ENCODE measurements at places on chromosomes 13 and 19.
A peak's percentile ranks its signal among the peaks of the same experiment; 100 is the strongest.

DNA sequence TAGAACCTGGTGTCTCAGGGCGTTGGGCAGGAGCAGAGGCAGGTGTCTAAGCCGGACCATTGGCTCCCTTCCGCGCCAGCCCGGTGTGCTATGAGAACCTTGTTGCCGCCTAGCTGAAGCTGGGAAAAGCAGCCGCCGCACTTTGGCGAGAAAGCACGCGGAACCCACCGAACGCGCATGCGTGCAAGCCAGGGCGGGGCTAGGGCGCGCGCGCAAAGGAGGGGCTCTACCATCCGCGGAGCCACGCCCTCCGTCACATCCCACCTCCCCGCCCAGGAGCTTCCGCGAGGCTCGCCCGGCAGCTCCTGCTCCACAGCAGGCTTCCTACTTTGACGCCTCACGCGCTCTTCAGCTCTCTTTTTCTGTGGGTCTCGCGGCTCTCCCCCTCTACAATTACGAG, 51.3 kb downstream of the WDR87 start:
- DNase-seq = peak; percentile 22

DNA sequence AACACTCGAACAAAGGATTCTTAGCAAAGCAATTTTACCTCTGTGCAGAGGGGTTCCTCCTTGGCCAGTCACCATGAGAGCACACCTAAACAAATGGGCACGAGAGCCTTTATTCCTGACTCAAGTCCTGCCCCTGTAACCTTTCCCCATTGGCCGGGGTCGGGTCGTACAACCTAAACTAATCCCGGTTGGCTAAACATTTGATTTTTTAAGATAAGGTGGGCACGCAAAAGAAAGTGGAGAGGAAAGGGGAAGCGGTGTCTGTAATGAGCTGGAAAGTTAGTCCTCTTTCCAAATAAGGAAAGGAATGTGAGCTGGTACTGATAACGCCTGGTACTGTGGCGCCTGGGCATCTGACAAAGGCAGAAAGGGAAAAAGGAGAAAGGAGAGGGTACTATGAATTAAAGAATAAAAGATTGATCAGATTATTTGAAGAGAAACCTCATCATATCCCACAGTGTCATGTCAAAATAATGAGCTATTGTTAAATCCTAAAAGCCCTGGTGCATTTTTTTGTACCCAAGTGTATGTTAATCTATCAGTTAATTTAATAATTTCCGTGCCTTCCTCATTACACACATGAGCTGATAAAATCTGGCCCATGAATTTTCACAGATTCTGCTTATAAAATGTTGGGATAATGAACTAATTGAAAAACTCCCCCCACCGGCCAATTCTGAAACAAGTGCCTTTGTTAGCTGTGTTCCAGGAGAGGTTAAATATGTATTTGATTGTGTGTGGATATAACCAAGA, 335.7 kb downstream of the RFC3 start:
- DNase-seq = no peak

- DNase-seq = peak; percentile 71
Observed at GRCh38 chr13:112968910-112969691, at the start of gene MCF2L. TSS of gene MCF2L (plus strand) at chr13:112969214. CDS start at chr13:112969380, 166 bp downstream.

GRCh38 chr19:56141417-56141993, 418 bp downstream of the ZNF444 start:
- no peak for DNase-seq

DNA sequence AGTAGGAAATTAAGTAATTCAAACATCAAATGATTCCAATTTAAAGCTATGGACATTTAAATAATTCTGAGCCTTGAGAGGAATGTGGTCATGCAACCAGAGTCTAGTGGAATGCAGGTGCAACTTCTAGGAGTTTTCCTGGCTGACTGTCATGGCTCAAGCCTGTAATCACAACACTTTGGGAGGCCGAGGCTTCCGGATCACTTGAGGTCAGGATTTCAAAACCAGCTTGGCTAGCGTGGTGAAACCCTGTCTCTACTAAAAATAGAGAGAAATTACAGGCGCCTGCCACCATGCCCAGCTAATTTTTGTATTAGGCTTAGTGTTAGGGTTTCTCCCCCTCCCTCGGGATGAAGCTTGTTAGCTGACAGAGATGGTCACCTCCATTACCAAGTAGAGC, 6.4 kb downstream of the ZNF808 start:
- DNase-seq = no peak

DNA sequence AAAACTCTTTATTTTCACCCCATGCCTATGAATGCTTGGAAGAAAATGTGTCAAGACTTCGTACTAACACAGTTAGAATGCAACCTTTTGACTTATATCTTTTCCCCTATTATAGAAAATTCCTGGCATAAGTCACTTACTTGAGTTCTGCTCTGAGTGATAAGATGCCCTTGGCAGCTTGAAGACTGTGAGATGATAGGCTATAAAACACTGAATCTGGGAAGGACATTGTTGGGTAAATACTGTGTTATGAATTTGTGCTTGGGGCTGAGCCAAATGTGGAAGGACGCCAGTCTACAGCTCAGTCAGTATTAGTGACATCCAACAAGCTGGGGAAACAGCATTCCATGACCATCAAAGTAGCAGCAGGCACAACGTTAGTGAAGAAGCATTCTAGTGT, 368.0 kb upstream of the SGCG start:
- no peak for DNase-seq

All from upper lobe of left lung (tissue), 6 donors.